ENCODE measurements at places on chromosomes 5 and 9.
A peak's percentile ranks its signal among the peaks of the same experiment; 100 is the strongest.

GRCh38 chr5:132408965-132409364 lies 39.5 kb downstream of the SLC22A5 start:
- no peak for DNase-seq

- no peak for DNase-seq
Measured at GRCh38 chr5:156259618-156260017, 67.3 kb upstream of the SGCD start.

GRCh38 chr5:133934822-133935666 lies 33.4 kb downstream of the C5orf15 start:
- no peak for DNase-seq

GRCh38 chr5:169804861-169805260 lies 167.8 kb downstream of the DOCK2 start:
- no peak for DNase-seq

- DNase-seq = no peak
Measured at GRCh38 chr9:129084087-129084486, 3.2 kb downstream of the DOLPP1 start.

DNA sequence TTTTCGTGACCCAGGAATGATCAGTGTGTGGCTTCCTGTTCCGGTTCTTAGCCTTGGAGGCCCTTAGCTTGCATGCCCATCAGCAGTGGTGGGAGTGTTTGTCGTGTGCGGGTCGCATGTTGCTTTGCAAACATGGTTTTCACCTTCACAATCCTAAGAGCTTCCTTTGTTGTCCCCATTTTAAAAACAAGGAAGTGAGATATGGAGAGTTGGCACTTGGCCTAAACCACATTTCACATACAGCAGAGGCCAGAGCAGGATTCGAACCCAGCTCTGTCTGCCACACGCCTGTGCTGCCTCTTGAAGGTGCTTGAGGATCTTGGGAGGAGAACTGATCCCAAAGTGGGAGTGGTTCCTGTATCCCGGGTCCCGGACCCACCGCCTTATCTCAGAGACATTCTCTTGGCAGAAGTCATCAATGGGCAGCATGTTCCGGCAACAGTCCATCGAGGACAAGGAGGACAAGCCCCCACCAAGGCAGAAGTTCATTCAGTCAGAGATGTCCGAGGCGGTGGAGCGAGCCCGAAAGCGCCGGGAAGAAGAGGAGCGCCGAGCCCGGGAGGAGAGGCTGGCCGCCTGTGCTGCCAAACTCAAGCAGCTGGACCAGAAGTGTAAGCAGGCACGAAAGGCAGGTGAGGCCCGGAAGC lies 38.2 kb upstream of the POMT1 start:
- DNase-seq = no peak

DNA sequence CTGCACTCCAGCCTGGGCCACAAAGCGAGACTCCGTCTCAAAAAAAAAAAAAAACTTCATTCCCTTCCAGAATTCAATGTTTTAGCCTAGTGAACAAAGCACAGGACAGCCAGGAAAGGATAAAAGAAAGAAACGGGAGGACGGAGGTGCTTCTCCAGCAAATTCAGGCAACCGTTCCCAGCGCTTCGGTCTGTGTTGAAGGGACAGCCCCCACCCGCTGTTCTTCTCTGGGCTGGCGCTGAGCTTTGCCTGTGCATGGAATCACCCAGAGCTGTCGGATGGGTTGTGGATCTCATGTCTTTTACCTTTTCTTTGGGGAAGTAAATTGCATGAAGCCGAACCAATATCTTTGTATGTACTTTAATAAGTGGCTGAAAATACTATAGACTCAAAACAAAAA lies 248.4 kb upstream of the IRX2 start:
- DNase-seq = no peak

DNA sequence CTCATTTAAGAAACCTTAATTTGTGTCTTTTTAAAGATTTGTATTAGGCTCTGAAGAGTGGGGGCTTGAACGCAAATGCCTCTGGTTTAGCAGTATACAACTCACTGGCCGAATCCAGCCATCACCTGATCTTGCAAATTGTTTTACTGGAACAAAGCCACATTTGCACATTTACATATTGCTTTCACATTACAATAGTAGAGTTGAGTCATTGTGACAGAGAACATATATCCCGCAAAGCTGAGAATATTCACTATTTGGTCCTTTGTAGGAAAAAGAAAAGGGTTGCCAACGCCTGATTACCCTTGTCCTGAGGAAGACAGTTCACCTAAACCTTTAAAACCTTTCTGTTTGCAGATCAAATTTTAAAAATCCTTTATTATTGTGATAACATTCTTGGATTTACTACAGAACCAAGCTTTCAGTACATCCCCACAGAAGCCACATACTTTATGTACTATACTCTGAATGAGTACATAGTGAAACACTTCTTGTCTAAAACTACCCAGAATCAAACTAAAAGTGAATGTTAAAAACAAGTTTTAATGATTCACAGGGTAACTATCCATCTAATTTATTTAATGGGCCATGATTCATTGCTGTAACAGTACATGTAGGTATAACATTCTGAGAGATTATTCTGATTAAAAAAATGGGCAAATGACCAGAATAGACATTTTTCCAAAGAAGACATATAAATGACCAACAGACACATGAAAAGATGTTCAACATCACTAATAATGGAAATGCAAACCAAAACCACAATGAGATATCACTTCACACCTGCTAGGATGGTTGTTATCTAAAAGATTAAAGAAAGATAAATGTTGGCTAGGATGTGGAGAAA lies 161.0 kb downstream of the SLC25A46 start:
- no peak for DNase-seq

- DNase-seq = no peak
Measured at GRCh38 chr5:3511934-3512333, 83.7 kb upstream of the IRX1 start.

GRCh38 chr9:125893277-125893676 lies 146.1 kb downstream of the PBX3 start:
- DNase-seq = no peak

DNA sequence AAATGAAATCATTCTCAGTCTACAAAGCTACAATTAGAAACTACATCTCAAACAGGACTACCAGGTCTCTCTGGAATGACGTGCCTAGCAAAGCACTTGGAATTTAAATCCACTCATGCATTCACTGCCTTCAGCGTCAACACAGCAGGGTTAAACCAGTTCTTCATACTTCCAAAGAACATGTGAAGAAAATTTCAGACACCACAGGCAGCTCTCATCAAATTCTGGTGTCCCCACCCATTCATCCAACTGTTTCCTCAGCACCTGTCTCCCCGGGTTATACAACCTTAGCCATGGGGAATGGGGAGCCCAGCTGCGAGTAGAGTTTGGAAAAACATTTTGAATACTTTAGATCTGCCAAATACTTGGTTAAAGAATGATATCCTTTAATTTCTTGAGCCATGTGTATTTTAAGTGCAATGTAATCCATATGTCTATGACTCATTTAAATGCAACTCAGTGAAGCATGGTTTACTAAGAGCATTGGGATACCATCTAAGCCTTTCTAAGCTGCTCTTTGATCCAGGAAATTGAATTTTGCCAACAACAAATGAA lies 17.5 kb downstream of the ADAM19 start:
- DNase-seq = no peak

GRCh38 chr9:34276772-34277171 lies 52.3 kb downstream of the KIF24 start:
- no peak for DNase-seq

- peak; percentile 77 for DNase-seq
Measured at GRCh38 chr5:43192558-43193180, 644 bp downstream of the NIM1K start.

Measured in retina (tissue), 1 donor.